Stimulated activated CD8-positive, alpha-beta memory T cell treated with anti-CD3 and anti-CD28 coated beads, Interleukin-15, amount 100 ng/mL, for 4 hours (primary cell): ENCODE measurements at places on chromosomes 2 and 18.

DNA sequence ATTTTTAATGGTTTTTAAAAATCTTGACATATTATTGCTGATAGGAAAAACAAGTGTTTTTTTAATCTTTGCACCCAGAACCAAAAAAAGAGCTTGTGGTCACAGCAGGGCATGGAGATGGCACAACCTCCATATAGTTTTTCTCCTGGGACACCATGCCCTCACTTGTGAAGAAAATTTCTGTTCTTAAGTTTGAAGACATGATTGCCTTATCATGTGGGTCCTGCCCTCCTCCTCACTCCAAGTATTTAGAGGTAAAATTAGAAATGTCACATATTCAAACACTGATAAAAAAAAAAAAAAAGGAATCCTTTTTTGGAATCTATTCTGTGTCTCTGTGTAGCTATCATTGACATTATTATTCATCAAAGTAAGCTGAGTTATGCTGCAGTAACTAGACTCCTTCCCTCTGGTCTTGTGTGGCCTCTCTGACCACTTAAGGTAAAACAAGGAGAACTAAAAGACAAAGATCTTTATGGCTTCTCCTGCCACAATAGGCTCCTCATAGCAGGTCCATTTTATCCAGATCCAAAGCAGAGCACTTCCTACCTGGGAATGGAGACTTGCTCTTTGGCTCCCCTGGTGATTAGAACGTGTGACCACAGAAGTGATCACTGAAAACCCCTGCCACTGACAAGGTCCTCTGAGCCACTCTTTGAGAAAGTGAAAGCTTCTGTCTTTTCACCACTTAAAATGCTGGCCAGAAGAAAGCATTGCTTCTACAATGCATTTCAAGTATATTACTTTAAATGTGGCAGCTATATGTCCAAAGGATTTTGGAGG lies 19.8 kb downstream of the ADD2 start:
- DNase-seq: no peak

DNA sequence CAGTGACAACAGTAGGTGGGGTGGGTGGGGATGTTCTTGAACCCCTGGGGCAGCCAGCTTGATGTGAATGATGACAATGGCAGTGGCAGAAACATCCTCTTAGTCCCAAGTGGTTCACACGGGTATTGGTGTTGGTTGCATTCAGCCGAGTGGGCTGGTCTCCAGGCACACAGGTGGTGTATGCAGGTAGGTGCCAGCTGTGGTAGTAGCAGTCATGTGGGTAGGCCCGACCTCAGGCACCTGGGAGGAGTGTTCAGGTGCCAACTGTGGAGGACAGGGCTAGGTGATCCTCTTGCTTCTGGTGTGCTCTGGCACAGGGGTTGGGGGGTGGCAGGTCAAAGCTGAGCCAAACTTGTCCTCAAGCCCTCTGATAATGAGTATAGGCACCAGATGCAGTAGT lies 327.6 kb upstream of the CYP26B1 start:
- no peak for DNase-seq

DNA sequence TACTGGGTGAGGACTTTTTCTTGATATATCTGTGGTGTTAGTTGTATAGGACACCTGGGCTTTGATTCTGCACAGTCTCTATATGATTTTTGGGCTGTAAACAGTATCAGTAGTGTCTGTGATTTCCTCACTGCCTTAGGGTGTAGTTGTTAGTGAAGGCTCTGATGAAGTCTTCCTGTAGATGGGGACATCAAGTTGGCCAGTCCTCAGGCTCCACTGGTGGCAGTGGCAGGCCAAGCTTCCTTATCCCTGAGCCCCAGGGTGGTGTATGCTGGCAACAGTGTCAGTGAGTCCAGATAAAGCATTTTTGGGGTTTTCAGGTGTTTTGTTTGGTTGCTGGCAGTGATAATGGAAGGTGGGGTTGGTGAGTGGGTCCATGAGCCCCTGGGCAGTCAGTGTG lies 961.4 kb downstream of the DSC3 start:
- no peak for DNase-seq

- no peak for DNase-seq
Measured at GRCh38 chr18:30150586-30151250, 891.8 kb downstream of the DSC3 start.

DNA sequence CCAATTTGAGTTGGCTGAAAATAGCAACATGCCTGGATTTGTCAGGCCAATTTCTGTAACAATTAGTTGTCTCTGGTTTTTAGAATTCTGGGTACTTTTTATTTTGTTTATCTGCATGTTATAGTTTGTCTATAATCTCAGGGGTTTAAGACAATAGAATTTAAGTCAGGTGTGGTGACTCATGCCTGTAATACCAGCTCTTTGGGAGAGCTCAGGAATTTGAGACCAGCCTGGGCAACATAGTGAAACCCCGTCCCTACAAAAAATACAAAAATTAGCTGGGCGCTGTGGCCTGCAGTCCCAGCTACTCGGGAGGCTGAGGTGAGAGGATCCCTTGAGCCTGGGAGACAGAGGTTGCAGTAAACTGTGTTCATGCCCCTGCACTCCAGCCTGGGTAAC lies 114.4 kb upstream of the GLS start:
- DNase-seq: no peak

- DNase-seq: no peak
Measured at GRCh38 chr2:158745067-158745865, 49.9 kb upstream of the DAPL1 start.

DNA sequence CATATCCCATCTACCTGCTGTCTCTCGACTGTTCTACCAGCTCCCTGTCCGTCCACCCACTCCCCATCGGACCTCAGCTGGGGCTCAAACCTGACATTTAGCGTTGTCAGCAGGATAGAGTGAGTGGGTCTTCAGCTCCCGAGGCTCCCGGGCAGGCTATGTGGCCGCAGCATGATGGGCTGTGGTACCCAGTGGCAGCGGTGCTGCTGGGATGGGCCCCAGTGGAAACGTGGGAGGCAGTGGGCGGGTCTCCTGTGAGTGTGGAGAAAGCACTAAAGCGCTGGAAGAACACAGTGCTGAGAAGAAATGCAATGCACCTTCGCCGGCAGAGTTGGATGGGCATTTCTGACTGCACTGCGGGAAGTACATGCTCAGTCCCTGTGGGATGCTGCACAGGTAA lies 204.8 kb upstream of the SYT4 start:
- DNase-seq: no peak
